ENCODE measurements at places on chromosomes 5 and 9.

- peak; percentile 70 for DNase-seq
These were observed 506.0 kb upstream of the CDH10 start for GRCh38 chr5:25150819-25151218.

DNA sequence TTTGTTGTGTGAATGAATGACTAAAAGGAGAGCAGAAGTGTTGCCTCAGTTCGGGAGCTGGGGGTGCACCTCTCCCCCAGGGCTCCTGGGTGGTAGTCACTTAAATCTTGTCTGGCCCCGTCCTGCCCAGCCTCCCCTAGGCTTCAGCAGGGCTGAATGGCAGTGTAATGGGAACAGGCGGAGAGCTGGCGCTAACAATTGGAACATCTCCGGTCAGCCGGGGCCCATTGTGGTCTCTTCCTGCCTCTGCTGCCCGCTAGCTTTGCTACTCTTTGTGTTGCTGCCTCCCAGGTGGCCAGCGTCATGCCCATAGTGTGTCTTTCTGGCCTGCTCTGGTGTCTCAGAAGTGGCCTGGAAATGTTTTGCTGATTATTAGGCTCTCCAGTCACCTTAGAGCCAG lies 62.3 kb downstream of the RGS3 start:
- DNase-seq, result no peak

DNA sequence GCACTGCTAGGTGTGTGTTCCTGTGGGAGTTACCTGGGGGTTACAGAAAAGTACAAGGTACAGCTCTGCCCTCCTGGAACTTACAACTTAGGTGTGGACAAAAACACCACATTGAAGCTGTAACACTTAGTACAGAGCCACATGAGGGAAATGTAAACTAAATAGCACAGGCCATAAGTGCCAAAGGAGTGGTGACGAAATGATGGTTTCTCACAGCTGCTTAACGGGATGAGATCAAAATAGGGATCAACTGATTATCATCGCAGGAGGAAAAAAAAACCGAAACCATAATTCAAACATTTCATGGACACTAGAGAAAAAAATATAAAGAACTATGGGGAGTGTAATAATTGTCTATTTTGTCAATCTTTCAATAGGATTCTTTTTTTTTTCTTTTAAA lies 5.9 kb downstream of the LIX1 start:
- no peak for DNase-seq

DNA sequence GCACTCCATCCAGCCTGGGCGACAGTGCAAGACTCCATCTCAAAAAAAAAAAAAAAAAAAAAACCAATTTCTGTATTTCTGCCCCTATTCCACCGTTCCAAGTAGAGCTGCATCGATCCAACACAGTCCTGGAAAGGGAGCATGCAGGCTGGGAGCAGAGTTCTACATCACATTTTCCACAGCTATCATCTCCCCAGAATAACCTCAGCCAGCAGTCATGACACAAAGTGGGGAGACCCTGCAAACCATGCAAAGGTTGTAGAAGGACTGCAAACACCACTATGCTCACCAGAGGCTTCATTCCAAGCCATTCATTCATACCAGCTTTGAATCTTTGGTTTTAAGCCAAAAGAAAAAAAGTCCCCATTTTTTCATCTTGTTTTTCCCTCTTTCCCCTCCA lies 20.8 kb upstream of the ZNF354A start:
- no peak for DNase-seq

GRCh38 chr5:90878081-90878480 lies 319.5 kb downstream of the ADGRV1 start:
- DNase-seq, result peak; percentile 34

DNA sequence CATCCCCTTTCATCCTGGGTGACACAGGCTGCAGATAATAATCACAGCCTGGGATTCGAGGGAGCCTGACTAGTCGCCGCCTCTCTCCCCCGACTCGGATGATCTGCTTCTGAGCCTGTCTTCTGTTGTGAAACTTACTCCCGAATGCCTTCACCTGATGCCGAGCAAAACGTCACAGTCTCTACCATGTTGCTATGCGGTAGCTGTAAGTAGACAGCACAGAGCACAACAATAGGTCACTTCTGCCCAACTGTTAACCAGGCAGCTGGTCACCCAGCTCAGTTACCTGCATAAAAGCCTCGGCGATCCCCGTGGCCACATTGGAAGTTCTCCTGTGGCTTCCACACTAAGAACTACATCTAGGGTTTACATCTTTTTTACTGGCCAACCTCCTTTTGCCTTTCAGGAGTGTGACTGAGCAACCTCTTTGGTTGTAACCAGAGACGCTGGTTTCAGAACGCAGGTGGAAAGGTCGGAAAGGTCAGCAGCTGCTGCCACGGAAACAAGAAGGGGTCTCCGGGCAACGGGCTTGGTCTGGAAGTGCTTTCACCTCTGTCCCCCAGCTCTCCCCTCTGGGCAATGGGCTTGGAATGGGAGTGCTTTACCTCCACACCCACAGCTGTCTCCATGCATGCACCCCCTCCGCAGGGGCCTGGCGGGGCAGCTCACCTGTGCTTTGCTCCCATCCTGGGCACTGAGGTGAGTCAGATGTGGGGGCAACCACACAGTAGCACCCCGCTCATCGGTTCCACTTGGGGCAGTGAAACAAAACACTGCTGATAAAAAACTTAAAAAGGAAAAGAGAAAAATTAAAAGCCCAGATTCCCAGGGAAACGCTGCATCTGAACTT lies 7.6 kb upstream of the PPP1R26 start:
- DNase-seq, result no peak

All from hematopoietic multipotent progenitor cell treated with erythropoietin and hydrocortisone succinate and interleukin-3 and kit ligand, for 4 days (in vitro differentiated cells).